DMS79 (cell line): ENCODE measurements at places on chromosomes 12 and 14.

GRCh38 chr12:32435921-32436705, 36.8 kb downstream of the FGD4 start:
- DNase-seq: no peak

DNA sequence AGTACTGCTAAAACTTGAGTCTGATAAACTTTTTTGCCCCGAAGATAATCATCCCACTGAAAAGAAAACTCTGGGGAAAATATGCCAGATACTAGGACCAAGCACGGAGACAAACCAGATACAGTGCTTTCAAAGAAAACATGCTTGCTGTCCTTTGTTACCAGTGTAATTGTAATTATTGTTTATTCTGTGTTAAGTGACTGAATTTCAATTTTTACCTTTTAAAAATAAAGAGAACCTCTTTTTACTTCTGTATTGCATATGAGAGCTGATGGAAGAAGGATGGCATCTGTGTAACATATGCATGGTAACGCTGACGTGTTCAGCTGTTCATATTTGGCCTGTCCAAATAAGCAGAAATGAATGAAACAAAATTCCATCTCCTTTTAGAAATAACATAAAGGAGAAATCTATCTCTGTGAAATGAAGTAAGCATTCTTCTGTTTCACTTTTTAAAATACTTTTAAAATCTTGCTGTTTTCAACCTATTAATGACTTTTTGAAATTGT, 22.5 kb downstream of the SLC35E3 start:
- DNase-seq: no peak

GRCh38 chr12:132657004-132657727, 30.0 kb downstream of the POLE start:
- no peak for DNase-seq

DNA sequence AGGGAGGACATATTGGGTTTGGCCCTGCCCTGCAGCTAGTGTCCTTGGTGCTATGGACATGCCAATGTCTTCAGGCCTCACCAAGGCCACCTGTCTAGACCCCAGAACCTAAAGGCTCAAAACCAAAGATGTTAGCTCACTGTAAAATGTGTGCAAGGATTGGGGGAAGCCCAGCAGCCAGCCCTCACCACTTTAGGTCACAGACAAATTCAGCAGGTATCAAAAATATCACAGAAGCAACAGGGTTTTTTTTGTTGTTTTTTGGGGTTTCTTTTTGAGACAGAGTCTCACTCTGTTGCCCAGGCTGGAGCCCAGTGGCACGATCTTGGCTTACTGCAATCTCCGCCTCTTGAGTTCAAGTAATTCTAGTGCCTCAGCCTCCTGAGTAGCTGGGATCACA, 29.0 kb upstream of the NINJ2 start:
- no peak for DNase-seq

GRCh38 chr14:63781686-63782085, 53.8 kb upstream of the SGPP1 start:
- DNase-seq: no peak

DNA sequence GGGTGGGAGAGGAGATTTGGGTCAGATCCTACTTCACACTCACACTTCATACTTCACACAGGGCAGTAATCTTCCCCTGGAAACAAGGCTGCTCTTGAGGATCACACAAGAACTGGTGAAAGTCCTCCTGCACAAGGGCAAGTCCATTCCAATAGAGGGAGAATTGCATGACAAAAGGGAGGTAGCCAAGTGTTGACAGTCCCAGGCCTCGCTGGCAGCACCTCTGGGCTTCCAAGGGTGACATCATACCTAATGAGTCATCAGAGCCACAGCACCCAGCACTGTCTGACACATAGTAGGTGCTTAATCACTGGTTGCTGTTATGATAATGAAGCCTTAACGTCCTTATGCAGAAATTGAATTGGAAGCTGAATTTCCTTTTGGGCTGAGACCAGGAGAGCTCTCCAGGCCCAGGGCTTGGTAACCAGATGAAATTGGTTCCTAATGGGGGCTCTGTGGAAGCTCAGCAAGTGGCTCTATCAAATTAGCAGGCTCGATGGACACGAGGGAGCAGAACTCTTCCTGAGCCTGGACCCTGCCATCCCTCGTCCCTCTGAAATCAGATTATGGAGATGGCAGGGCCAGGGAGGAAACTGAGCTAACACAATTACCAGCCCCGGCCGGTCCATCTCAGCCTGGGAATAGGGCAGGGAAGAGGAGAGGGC, 58.8 kb upstream of the ACTN1 start:
- DNase-seq: no peak

- no peak for DNase-seq
These were observed 34.1 kb upstream of the TDRD9 start for GRCh38 chr14:103894034-103894722.

DNA sequence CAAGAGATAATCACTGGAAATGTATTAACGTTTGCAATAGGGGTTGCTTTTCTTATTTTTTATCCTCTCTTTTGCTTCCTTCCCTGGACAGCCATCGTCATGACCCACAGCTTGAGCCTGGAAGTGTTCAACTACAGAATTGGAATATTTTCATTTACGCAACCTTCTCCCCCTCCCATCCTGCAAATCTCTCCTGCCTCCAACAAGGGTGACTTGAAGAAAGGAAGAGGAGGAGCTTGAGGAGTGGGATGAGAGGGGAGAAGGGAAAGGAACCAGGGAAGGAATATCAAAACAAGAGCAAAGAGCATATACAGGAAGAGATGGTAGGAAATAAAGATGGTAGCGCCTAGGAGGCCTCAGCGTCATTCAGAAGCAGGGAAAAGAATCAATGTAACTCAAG, 1.6 kb upstream of the MANSC4 start:
- DNase-seq: no peak

DNA sequence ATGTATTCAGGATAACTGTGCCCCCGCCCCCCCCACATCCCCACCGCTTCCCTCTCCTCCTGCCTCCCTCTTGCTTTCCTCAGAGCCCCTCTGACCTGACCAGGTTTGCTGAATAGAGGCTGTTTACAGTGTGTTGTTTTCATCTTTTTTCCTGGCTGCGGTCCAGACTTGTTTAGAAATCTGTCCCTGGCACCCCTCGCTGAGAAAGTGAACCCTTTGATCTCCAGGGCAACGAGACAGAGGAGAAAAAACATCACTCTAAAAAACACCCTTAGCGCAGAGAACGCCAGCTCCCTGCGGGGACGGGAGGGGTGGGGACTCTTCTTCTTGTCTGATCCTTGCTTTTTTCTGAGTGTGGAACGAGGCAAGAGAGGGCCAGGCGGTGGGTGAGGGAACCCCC, 22.5 kb downstream of the SDS start:
- no peak for DNase-seq

DNA sequence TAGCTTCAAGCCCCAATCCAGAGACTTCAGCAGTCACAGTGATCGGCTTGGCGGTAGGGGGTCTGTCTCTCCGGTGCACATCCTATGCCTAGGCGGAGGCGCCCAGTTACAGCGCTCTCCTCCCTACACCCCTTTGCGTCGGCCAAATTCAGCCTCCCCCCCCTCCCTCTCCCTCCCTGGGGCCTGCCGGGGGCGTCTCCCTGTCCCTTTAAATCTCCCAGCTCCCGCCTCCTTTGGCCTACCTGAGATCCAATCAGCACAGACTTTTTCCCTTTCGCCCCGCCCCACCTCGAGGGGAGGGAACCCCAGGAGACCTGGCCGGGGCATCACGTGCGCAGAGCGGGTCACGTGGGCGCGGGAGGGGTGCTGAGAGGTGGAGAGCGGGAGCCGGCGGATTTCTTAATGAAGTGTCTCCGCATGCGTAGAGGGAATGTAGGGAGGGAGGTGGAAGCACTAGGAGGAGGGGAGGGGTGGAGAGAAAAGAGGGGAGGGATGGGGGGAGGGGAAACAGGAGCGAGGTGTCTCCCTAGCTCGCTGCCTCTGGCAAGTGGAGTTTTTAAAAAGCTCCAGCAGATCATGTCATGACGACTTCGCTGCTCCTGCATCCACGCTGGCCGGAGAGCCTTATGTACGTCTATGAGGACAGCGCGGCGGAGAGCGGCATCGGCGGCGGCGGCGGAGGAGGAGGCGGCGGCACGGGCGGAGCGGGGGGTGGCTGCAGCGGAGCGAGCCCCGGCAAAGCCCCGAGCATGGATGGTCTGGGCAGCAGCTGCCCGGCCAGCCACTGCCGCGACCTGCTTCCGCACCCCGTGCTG, at the start of gene HOXC13:
Gene HOXC13, plus strand, starts transcription at position 506 of the 815 bp plus-strand sequence. Its CDS starts 76 bp downstream, at position 582.
- peak; percentile 91 for DNase-seq

GRCh38 chr14:68424443-68425172, 368.3 kb downstream of the ZFP36L1 start:
- no peak for DNase-seq

DNA sequence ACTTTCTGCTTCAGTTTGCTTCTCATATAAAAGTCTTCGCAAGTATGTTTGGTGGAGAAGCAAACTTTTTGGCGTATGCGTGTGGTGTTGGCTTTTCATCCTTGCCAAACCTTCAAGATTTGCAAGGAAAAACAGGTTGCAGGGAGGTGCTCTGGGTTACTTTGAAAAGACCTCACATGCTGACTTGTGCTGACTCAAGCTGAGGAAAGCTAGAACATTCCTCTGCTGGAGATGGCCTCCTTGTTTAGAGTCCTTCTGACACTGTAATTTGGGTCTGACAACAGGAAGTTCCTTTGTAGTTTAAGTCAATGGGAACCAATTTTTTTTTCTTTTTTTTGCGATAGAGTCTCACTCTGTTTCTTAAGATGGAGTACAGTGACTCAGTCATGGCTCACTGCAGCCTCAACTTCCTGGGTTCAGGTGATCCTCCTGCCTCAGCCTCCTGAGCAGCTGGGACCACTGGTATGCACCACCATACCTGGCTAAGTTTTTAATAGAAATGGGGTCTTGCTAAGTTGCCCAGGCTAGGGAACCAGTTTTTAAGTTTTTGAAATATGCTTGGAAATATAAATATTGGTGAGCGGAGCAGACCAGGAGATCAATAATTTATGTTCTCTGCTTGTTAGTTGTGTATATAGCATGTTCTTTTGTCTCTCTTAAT, 2.6 kb upstream of the ACACB start:
- DNase-seq: no peak

GRCh38 chr12:92029902-92030586, 115.6 kb downstream of the BTG1 start:
- no peak for DNase-seq

DNA sequence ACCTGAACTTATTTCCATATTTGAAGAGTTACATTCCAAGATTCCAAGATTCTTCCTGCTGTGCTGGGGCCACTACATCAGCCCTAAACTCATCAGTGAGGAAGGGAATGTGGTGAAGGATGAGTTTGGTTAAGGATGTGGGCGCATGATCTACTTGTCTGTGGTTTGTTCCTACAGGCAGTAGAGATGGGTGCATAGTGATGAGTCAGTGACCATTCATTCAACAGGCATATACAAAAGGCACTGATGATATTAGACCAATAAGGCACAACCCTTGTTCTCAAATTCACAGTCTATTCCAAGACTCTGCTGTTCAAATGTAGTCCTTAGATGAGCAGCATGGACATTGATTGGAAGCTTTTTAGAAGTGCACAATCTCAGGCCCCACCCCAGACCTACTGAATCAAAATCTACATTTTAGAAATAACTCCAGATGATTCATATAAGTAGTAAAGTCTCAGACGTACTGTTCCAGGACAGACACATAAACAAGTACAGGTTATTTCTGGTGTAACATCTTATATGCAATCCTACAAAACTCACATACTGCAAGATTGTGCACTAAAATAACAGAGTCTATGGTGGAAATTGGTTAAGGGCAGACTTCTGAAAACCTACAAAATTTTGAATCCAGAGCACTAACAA, 47.7 kb upstream of the MAP3K9 start:
- DNase-seq: no peak

DNA sequence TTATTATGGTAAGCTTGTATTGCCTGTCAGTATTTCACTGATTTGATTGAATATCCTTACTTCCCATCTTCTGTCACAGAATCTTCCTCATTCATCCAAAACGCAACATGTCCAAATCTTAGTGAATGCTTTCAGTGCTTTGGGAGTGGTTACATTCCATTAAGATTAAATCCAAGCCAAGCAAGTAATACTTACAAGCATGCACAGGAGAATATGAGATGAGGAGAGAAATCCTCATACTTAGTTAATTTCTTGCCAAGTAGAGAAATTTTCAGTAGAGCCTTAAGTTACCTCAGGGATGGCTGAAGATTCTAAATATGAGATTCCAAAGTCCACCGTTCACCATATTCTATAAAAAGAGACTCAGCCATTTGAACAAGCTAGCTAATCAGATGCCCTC, 316.0 kb downstream of the RAD51B start:
- DNase-seq: no peak

GRCh38 chr14:65686761-65687160, 274.2 kb downstream of the FUT8 start:
- no peak for DNase-seq

DNA sequence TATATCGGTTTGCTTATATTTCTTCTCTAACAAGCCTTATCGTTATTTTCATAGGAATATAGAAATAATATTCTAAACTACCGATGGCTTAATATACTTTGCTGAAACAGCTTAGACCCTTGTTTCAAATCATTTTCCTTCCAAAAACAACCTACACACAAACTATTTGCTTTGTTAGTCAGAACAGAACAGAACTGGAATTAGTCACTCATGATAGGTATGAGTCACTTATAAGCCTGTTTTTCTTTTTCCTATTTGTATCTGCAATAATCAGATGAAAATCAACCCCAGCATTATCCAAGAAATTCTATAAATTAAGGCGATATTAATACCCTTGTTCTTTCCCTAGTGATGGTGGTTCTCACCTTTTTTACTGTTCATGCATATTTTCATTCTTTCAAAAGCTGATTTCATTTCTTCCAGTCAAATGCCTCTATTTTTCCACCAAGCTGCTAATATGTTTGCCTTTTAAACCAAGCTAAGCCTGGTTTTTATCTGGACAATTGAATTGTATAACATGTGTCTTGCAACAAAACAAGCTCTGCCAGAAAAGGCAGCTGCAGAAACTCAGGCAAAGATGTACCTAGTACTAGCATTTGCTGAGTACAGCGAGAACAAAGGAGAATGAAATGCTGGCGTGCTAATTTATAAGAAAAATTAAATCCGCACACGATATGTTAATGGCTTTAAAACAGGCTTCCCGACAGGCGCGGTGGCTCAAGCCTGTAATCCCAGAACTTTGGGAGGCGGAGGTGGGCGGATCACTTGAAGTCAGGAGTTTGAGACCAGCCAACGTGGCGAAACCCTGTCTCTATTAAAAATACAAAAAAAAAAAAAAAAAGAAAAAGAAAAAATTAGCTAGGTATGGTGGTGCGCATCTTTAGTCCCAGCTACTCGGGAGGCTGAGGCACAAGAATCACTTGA, 1418.2 kb downstream of the AACS start:
- no peak for DNase-seq

GRCh38 chr14:90828642-90829487, 12.6 kb upstream of the TTC7B start:
- DNase-seq: no peak

DNA sequence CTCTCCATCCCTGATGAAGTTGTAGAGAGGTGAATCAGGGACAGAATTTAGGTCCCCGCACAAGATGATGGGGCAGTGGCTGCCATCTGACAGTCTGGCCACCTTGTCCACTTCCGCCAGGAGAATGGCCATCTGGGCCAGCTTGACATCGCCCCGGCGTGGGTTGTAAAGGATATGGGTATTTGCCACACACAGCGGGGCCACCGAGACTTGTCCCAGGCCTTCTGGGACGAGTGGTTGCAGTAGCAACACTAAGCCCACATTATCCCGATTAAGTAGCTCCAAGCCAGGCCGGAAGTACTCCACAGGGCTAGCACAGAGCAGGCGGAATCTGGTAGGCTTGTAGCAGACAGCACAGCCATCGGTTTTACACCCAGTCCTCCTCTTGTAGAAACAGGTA, 6.2 kb downstream of the ANGEL1 start:
- DNase-seq: no peak
